ENCODE measurements at places on chromosomes 7 and 10. TPM values are rescaled to one million over a fixed set of nuclear protein-coding genes. Genes with fewer than 3 reads are reported as not detected.

DNA sequence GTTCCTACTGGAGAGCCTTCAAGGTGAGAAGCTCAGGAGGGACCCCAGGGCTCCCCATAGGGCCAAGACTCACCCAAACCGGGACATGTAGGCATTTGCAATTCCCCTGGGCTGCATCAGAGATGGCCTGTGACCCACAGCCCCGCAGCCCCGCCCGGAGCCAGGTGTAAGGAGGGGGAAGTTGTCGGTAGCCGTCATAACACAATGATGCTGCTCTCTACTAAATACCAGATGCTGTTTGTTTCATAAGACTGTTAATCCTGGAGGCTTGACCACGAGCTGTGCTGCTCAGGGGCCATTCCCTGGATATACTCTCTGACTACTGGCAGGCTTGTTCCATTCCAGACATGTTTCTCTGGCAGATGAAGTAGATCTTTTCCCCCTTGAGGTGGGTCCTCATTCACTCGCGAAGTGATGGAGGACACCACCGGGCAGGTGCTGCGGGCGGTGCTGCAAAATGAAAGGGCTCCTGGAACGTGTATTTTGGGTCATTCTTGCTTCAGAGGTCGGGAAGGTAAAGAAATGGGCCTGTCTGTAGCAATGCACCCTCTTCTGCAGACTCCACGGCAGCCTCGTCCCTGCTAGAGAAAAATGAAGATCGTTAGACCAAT is 61.1 kb downstream of the MKI67 start:
- peak overlapping the region; percentile 25 for H3K27ac ChIP-seq
- H3K4me1 ChIP-seq, result no peaks in the 10 kb centered on the region
- no peak overlapping the region for H3K4me3 ChIP-seq
- no peak for DNase-seq
- H3K36me3 ChIP-seq, result no peaks in the 10 kb centered on the region
- peaks cover 3% of the 10 kb centered on the region for H3K27me3 ChIP-seq

DNA sequence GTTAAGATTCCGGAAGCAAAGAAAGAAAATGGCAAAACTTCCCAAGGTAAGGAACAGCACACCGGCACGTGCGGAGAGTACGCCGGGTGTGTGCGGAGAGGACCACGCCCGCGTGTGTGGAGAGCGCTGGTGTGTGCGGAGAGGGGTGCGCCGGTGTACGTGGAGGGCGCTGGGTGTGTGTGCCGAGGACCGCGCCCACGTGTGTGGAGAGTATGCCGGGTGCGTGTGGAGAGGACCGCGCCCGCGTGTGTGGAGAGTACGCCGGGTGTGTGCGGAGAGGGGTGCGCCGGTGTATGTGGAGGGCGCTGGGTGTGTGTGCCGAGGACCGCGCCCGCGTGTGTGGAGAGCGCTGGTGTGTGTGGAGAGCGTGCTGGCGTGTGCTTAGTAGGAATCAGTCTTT is 48.6 kb upstream of the DPYSL4 start:
- no peaks in the 10 kb centered on the region for H3K27me3 ChIP-seq
- H3K4me3 ChIP-seq, result no peak overlapping the region
- no peaks in the 10 kb centered on the region for H3K36me3 ChIP-seq
- no peak overlapping the region for H3K27ac ChIP-seq
- no peaks in the 10 kb centered on the region for H3K4me1 ChIP-seq
- no peak for DNase-seq

DNA sequence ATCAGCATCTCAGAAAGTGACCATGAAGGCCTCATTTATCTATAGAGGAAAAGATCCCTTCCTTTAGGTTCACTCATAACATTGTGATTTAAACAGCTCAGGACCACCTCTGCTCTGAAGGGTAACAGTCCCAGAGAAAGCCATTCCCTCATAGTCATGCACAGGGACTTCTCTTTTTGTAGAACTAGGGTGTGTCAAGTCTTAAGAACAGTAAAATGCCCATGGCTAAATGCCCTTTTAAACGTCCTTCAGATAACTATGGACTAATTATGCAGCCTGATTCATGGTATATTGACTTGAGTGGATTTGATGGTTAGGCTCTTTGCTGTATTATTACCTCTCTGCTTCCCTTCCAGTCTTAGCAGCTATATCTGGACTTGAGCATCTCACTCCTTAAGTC is 337.8 kb downstream of the SORCS1 start:
- H3K27me3 ChIP-seq, result no peaks in the 10 kb centered on the region
- H3K36me3 ChIP-seq, result no peaks in the 10 kb centered on the region
- no peak overlapping the region for H3K4me3 ChIP-seq
- H3K27ac ChIP-seq, result no peak overlapping the region
- no peaks in the 10 kb centered on the region for H3K4me1 ChIP-seq
- no peak for DNase-seq

DNA sequence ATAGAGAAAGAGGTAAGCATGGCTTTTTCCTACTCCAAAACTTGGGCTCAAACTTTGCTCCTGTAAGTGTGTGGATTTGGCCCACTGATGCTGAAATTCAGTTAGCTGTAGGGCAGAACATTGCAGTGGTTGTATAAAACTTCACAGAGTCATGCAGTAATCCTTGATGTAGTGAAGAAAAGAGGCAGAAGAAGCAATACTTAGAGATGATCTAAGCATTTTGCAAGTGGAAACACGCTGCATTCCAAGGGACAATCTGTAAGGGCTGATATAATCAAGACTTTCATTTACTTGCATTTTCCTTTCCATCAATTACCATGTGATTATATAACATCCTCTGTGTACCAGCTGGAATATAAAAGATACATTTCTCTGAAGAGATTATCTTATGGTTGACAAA is 338.8 kb downstream of the DNAJB9 start:
- no peak overlapping the region for H3K4me3 ChIP-seq
- no peak overlapping the region for H3K27ac ChIP-seq
- H3K4me1 ChIP-seq, result no peaks in the 10 kb centered on the region
- no peaks in the 10 kb centered on the region for H3K36me3 ChIP-seq
- no peaks in the 10 kb centered on the region for H3K27me3 ChIP-seq

DNA sequence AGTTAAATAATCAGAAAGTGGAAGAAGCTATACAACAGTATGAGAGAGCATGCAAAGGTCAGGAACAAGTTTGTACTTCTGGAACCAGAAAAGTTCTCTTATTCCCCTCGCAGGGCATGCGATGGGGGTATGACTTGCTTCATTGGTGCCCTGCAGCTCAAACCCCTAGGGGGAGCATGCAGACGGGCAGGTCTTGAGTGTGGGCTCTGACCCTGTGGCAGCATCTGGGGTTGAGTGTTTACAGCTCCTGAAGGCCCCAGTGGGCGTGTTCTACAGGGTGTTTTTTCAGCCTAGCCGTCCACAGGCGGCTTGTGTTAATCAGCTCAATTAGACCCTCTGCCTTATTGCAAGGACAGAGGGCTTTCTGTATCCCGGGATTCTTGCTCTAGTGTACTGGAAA is 44.5 kb downstream of the KIF20B start:
- no peak overlapping the region for H3K4me3 ChIP-seq
- peaks cover 4% of the 10 kb centered on the region for H3K36me3 ChIP-seq
- DNase-seq, result no peak
- H3K27me3 ChIP-seq, result no peaks in the 10 kb centered on the region

DNA sequence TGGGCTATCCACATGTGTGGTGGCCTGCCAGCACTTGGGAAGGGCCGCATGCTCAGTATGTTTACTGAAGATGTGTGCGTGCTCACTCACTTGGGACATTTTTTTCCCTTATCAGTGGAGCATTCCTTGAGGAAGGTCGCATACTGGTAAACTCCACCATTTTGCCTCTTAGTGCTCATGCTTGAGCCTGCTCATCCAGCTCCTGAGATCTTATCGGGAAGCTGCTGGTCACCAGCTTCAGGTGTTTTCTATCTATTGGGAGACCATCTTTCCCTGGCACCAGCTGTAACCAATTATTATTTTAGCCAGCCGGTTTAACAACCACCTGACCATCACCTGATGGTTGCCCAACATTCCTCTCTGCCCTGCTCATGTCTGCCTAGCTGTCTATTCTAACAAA is 35.0 kb upstream of the TRIM24 start:
- no peaks in the 10 kb centered on the region for H3K27me3 ChIP-seq
- H3K4me1 ChIP-seq, result no peaks in the 10 kb centered on the region
- H3K4me3 ChIP-seq, result no peak overlapping the region
- no peak for DNase-seq

GRCh38 chr7:51013861-51014511 is 231.3 kb upstream of the GRB10 start:
- H3K27ac ChIP-seq, result no peak overlapping the region
- H3K27me3 ChIP-seq, result no peaks in the 10 kb centered on the region

DNA sequence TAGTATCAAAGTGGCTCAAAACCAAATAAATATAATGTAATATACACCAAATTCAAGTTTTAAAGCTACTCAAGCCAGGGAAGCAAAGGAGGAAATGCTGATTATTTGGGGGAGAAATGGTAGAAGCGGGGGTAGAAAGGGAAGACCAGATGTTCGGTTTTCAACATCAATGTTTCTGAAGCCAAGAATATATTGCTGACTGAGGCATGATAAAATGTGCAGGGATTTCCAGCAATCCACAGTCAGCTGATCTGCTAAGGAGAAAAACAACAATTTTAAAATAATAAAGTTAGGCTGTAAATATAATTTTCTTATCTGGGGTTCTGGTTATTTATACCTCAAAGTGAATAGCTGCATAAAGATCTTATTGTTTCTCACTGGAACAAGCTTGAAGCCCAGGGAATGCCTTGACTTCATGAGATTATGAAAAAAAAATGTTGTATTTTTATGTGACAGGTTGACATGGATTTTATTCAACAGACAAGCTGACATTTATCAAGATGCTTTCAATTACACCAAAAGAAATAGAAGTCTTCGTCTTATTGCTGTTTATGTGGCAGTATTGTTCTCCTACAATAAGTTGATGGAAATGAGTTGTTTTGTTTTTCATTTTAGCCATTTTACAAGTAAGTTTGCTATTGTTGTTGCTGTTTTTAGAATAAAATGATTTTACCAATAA is 28.6 kb upstream of the BMPER start:
- H3K4me1 ChIP-seq, result no peaks in the 10 kb centered on the region
- H3K27ac ChIP-seq, result no peak overlapping the region
- H3K4me3 ChIP-seq, result no peak overlapping the region
- no peaks in the 10 kb centered on the region for H3K27me3 ChIP-seq
- no peaks in the 10 kb centered on the region for H3K36me3 ChIP-seq

DNA sequence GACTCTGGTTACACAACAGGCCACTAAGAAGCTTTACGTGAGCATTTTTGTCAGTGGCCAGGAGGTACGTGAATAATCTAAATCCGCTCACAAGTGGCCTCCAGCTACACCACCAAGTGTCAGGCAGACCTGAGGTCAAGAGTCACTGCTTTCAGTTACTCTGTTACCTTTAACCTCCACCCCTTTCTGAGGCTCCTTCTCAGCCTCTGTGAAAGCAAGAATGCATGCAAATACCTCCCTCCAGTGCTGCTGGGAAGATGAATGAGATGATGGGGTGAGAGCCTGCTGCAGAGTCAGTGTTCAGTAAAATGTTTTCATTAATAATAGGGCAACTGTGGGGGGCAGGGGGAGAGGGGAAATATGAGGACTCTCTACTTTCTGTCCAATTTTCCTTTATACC is 11.2 kb downstream of the DDC start:
- H3K4me1 ChIP-seq, result peaks cover 19% of the 10 kb centered on the region
- no peak for DNase-seq
- no peak overlapping the region for H3K27ac ChIP-seq
- H3K27me3 ChIP-seq, result no peaks in the 10 kb centered on the region
- no peak overlapping the region for H3K4me3 ChIP-seq

- no peak overlapping the region for H3K27ac ChIP-seq
- no peaks in the 10 kb centered on the region for H3K36me3 ChIP-seq
- H3K27me3 ChIP-seq, result no peaks in the 10 kb centered on the region
- H3K4me1 ChIP-seq, result no peaks in the 10 kb centered on the region
These were observed 34.5 kb upstream of the ST8SIA6 start for GRCh38 chr10:17488848-17489247.

- H3K27ac ChIP-seq, result no peak overlapping the region
- H3K36me3 ChIP-seq, result no peaks in the 10 kb centered on the region
- H3K4me3 ChIP-seq, result no peak overlapping the region
- H3K27me3 ChIP-seq, result no peaks in the 10 kb centered on the region
- DNase-seq, result no peak
These were observed 89.4 kb downstream of the OAT start for GRCh38 chr10:124329362-124329761.

GRCh38 chr7:30559611-30560010 is 35.1 kb upstream of the GARS1 start:
- no peak overlapping the region for H3K4me3 ChIP-seq
- DNase-seq, result no peak
- no peaks in the 10 kb centered on the region for H3K4me1 ChIP-seq
- H3K36me3 ChIP-seq, result peaks cover 5% of the 10 kb centered on the region
- no peaks in the 10 kb centered on the region for H3K27me3 ChIP-seq
- H3K27ac ChIP-seq, result no peak overlapping the region

DNA sequence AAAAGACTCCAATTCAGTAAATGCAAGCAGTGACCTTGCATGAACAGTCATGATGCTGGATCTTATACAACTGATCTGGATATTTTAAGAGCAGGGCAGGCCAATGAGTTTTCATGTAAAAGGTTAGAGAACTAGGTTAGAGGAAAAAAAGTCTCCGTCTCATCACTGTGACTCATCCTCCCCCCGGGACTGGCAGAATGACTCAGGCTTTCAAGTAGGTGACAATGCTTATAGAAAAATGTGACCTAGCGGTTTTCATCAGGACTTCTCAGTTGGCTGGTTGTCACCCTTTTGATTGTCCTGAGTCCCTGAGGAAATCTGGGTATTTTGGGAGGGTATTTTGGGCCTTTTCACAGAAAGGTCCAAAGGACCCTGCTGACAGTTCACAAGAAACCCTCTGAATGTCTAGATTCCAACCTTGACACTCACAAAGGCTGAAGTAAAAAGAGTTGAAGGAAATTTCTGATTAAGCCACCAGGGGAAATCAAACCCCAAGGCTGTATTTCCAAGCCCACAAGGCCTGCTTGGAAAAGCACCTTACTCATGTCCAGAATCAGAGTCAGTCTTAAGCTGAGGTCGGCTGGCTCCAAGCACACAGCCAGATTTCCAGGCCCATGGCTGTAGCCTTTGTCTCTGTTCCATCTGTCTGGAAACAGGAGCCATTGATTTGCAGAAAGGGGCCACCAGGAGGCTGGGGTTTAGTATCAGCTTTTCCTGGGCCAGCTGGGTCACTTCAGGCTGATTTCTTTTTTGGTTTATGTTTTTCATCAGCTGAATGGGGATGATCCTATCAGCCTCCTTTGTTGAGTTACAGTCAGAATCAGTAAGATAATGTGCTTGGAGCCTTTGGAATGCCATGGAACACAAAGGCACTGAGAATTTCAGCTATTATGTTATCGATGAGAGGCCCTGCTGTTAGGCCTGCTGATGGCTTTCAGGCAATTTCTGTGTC is 226.4 kb upstream of the HABP2 start:
- H3K4me3 ChIP-seq, result no peak overlapping the region
- H3K4me1 ChIP-seq, result no peaks in the 10 kb centered on the region
- no peaks in the 10 kb centered on the region for H3K27me3 ChIP-seq
- no peaks in the 10 kb centered on the region for H3K36me3 ChIP-seq
- no peak overlapping the region for H3K27ac ChIP-seq

The OR2A42 gene
- not detected for total RNA-seq

The HILPDA gene
- 5.2 TPM for total RNA-seq

The AUTS2 gene
- total RNA-seq, result 4.9 TPM

The BMPER gene
- 8.5 TPM for total RNA-seq
